ENCODE measurements at places on chromosomes 3 and 15. TPM values are rescaled to one million over a fixed set of nuclear protein-coding genes. Genes with fewer than 3 reads are reported as not detected.

Gene GABRB3
- total RNA-seq: 6.5 TPM

Gene SEMA3G
- total RNA-seq: not detected

Gene METTL6
- total RNA-seq: 23.5 TPM

Gene ZBTB20
- total RNA-seq: 11.5 TPM

Gene MUC20
- total RNA-seq: 0.72 TPM

Gene SQOR
- 0.42 TPM for total RNA-seq

Gene ZFYVE19
- 18.8 TPM for total RNA-seq

Gene CTXND1
- not detected for total RNA-seq

Gene OSBPL10
- total RNA-seq: 157 TPM

Gene TEX55
- not detected for total RNA-seq

Gene CDHR4
- not detected for total RNA-seq

Gene GOLGA6A
- total RNA-seq: 0.13 TPM

Gene SCG3
- not detected for total RNA-seq

Gene ARPIN
- total RNA-seq: not detected

Gene RPN1
- 123 TPM for total RNA-seq

Gene PROS1
- total RNA-seq: not detected

Gene NCKIPSD
- total RNA-seq: 39.9 TPM

Gene GOLGA8S
- 0.09 TPM for total RNA-seq

Gene CFAP100
- total RNA-seq: not detected

All from OCI-LY7 (cell line).